Stimulated activated CD4-positive, alpha-beta T cell treated with anti-CD3 and anti-CD28 coated beads, Interleukin-12 subunit alpha, Interleukin-12 subunit beta, amount 100 ng/mL, for 24 hours (primary cell): ENCODE measurements at places on chromosomes 12 and 14.

- no peak for DNase-seq
Measured at GRCh38 chr12:115030017-115030416, 346.0 kb upstream of the TBX3 start.

DNA sequence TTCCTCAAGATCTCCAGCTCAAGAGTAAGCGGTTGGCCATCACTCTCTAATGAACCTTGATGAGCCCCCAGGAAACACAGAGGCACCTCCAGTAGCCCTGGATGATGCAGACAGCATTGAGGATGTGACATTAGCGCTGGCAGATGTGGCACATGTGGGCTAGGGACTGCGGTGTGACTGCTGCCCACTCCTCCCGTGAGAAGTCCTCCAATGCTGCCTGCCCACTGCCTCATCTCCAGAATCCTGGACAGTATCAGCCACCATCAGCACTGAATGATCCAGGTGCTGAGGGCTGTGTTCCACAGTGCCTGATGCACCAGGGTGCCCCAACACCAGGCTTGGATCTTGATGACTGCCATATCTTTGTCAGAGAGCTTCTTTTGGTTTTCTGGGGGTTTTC, 412.6 kb downstream of the TMEM117 start:
- DNase-seq, result no peak

- no peak for DNase-seq
Measured at GRCh38 chr12:4064008-4064407, 190.8 kb upstream of the PARP11 start.

GRCh38 chr12:38736821-38737220, 168.6 kb downstream of the CPNE8 start:
- DNase-seq, result no peak

GRCh38 chr14:28461389-28461788, 305.2 kb upstream of the FOXG1 start:
- DNase-seq, result no peak

DNA sequence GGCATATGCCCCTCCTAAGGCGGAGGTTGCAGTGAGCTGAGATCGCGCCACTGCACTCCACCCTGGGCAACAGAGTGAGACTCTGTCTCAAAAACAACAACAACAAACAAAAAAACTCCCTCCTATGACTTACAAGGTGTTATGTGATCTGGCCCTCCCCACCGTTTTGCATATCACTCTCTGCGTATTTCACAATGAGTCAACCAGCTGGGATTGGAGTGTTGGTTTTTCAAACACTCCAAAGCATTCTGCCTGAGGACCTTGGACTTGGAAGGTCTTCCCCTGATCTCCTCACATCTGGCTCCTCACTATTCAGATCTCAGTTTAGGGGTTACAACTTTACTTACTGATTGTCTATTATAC, 14.0 kb downstream of the MANSC1 start:
- no peak for DNase-seq

GRCh38 chr12:27573972-27574371, 50.0 kb downstream of the PPFIBP1 start:
- no peak for DNase-seq

DNA sequence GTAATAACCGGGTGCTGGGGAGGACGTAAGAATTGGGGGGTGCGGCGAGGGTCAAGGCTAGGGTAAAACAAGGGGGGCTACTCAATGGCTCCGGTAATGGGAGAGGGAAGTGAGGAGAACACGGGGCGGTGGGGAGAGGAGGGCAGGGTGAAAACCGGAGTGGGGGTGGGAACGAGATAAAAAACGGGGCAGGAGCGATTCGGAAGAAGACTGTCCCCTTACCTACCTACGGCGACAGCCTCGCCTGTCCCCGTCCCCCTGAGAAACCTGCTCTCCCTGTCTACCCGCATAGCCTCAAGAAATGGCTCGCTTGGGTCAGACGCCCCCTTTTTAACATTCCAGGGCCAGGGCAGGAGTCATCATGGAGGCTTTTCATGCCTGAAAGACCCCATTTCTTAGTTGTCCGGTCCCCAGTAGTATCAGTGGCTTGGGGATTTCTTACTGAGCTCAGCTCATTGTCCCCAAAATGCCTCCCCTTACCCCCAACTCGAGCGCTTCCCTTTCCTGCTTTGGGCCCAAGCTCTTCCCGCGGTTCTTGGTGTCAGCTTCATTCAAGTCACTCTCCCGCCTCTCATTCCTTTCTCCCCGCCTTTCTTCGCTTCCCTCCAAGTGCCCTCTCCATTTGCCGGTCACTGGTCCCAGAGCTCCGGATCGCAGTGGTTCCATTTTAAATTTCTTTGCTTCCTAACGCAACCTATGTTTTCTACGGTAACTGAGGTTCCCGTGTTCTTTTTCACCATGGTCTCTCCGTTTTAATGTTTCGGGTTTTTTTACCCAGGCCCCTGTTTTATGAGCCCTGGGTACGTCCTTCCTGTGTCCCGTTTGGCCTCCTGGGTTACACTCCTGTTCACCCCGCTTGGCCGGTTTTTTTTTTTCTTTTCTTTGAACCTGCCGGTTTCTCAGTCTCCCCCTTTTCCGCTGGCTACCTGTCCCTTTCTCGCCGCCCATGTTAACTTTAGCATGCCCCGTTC, 1.2 kb upstream of the WSB2 start:
- no peak for DNase-seq

- no peak for DNase-seq
Measured at GRCh38 chr14:65432361-65432948, 19.9 kb downstream of the FUT8 start.

DNA sequence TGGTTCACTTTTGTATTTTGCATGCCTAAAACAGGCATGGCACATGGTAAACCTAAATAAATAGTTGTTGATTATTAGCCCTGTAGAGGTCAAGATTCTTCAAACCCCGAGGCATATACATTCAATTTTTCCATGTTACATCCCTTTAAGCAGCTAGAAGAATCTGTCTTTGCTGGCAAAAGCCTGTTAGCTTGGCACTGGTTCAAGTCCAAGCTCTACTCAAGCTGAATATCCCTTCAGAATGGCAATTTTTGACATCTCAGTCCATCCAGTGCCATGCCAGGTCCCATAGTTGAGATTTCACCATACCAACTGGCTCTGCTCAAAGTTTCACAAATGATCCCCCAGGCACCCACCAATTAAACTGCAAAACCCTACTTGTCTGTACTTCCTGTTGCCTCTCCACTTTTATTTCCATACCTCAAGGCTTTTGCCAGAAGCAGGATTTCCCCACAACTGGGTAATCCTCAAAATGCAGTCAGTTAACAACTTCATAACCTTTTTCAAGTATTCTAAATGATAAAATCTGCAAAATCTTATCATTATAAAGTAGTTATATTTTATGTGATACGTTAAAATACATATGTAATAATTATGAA, 9.0 kb upstream of the DCN start:
- DNase-seq, result no peak
